ENCODE measurements at places on chromosomes 7 and 10.

DNA sequence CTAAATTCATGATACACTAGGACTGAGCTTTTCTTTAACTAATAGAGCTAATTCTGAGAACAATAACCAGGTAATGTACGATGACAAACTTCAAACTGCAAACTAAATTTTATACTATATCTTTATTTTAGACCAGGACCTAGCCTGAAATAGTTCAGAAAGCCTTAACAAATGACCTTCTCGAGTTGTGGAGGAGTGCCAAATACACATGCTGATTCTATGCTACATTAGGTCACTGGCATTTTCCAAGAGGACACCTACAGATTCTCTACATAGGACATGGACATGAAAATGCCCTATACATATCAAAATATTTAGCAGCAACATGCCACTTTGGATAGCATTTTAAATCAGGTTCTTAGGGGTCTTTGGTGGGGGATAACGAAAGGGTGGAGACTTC lies 44.0 kb upstream of the LRRTM3 start:
- no peaks in the 10 kb centered on the region for H3K36me3 ChIP-seq
- no peaks in the 10 kb centered on the region for H3K4me1 ChIP-seq
- H3K27ac ChIP-seq, result no peak overlapping the region
- H3K4me3 ChIP-seq, result no peak overlapping the region

DNA sequence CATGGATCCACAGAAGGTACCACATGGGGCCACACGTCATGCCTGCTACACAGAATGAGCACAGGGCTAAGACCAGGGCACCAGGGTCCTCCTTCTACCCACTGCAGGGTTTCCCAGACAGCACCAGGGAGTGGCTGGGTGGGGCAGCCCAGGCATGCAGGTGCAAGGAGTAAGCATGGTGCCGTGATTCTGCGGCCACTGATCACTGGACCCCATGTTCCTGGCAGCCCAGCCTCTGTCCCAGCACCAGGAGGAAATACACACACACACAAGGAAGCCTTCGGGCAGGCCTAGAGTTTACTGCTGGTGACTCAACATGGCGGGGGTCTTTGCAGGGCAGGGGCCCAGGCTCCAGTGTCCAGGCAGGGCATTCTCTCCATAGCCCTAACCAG lies 13.9 kb downstream of the ATP6V1F start:
- no peaks in the 10 kb centered on the region for H3K4me1 ChIP-seq
- no peak overlapping the region for H3K27ac ChIP-seq
- no peaks in the 10 kb centered on the region for H3K36me3 ChIP-seq
- H3K27me3 ChIP-seq, result no peaks in the 10 kb centered on the region
- DNase-seq, result no peak

DNA sequence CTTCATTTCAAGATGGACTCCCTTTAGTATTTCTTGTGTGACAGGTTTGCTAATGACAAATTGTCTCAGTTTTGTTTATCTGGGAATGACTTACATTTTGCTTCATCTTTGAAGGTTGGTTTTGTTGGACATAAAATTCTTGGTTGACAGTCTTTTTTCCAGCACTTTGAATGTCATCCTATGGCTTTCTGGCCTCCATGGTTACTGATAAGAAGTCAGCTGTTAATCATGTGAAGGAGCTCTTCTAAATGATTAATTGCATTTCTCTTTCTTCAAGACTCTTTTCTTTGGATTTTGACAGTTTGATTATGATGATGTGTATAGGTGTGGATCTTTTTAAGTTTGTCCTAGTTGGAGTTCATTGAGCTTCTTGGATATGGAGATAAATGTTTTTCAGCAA lies 26.9 kb upstream of the HHEX start:
- DNase-seq, result no peak
- H3K27ac ChIP-seq, result no peak overlapping the region
- H3K4me3 ChIP-seq, result no peak overlapping the region
- H3K36me3 ChIP-seq, result no peaks in the 10 kb centered on the region
- H3K4me1 ChIP-seq, result no peaks in the 10 kb centered on the region

DNA sequence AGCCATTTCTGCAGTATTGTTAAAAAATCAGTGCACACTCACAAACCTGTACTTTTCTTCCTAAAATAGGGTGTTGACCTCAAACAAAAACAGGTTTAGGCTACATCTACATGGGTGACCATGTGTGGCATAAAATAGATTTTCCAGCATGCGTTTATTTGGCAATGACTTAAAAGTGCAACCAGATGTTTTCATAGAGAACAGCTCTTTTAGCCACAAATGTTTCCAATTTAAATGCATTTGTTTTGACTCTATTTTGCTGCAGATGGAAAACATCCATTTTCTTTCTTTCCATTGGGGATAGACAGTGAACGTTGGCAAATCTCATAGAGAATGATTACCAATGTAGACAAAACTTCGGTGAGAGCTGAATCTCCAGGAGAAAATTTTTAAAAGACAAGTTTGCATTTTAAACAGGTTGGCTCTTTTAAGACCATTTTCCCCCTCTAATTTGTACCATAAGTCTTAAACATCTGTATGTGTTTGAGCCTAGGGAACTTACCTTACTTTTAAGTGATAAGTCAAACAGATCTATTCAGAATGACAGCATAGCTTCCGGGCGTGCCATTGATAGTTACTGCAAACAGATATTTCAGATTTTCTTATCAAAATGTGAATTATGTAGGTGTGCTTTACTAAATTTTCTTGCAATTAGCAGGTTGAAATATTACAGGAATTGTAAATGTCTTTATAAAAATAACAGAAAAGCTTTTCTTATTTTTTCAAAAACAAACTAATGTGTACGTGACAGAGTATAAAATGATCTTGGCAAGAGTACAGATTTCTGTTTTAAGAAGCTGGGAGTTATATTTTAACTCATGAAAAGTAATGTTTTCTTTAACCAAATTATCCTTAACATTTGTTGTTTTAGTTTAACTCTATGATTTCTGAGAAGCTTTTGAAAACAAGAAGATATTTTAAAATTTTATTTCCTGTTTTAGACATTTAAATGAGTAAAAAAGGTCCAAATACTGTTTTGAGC lies 144.9 kb downstream of the HGF start:
- no peaks in the 10 kb centered on the region for H3K4me1 ChIP-seq
- H3K4me3 ChIP-seq, result no peak overlapping the region
- no peak overlapping the region for H3K27ac ChIP-seq

DNA sequence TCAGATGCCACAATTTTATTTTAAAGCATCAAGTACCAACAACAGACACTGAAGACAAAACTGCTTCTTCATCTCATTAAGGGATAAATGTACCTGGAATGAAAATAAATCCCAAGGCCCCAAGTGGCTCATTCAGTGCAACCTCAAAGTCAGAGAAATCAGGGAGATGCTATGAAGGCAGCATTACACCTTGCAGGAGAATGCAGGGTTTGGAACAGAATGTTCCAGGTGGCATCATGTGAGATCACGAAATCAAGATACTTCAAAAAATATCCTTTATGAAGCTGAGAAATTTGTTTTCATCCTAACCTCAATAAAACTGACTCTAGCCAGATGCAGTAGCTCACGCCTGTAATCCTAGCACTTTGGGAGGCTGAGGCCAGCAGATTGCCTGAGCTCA lies 477.1 kb downstream of the PLXNA4 start:
- no peaks in the 10 kb centered on the region for H3K4me1 ChIP-seq
- no peak for DNase-seq
- H3K4me3 ChIP-seq, result no peak overlapping the region
- peaks cover 6% of the 10 kb centered on the region for H3K27me3 ChIP-seq

- H3K4me1 ChIP-seq, result no peaks in the 10 kb centered on the region
- H3K36me3 ChIP-seq, result no peaks in the 10 kb centered on the region
These were observed 66.0 kb upstream of the VIPR2 start for GRCh38 chr7:159210581-159211235.

DNA sequence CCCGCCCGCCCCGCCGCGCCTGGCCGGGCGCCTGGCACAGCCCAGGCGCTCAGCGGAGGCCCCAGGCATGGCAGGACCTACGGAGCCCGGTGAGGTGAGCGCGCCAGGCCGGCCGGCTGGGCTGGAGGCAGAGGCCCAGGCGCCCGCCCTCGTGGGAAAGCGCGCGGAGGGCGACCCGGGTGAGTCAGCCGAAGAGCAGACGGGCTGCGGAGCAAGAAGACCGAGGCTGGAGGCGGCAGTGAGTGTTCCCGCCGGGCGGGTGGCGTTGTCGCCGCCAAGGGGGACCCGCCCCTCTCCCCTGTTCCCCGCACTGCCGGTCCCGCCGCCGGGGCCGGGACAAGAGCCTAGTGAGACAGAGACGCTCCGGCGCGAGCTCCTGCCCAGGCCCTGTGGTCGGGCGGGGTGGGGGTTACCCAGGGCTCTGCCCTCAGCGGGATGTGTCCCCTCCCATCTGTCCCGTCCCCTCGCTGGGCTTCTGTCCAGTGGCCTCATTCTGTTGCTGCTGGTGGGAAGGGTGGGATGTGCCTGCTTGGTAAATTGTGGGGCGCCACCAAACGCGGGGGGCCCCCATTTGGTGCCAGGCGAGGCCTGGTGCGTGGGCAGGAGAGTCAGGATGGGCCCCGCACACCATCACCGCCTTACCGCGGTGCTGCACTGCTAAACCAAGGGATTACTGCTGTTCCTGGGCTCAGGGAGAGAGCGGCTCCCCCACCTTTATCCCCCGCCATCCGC lies 17.0 kb upstream of the NODAL start:
- H3K27ac ChIP-seq, result no peak overlapping the region
- H3K4me1 ChIP-seq, result peaks cover 6% of the 10 kb centered on the region
- no peak for DNase-seq
- H3K4me3 ChIP-seq, result peak overlapping the region; percentile 44
- no peaks in the 10 kb centered on the region for H3K36me3 ChIP-seq
- no peaks in the 10 kb centered on the region for H3K27me3 ChIP-seq

DNA sequence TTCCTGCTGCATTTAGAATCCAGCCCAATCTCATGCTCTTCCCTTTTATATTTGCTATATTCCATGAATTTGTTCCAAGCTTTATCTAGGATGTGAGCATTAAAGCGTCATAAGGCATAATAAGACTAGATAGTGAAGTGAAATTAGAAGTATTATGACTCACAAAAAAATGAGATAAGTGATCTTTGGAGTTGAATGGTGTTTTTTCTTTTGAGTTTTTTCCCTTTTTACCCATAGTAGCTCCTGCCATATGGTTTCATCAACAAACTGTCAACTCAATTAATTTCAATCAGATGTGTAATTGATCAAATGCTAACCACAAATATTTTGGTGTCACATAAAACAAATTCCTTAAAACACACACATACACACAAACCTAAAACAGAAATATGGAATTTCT lies 17.0 kb downstream of the KLHDC10 start:
- H3K27me3 ChIP-seq, result no peaks in the 10 kb centered on the region
- H3K36me3 ChIP-seq, result no peaks in the 10 kb centered on the region
- no peaks in the 10 kb centered on the region for H3K4me1 ChIP-seq
- no peak overlapping the region for H3K27ac ChIP-seq
- H3K4me3 ChIP-seq, result no peak overlapping the region
- no peak for DNase-seq

DNA sequence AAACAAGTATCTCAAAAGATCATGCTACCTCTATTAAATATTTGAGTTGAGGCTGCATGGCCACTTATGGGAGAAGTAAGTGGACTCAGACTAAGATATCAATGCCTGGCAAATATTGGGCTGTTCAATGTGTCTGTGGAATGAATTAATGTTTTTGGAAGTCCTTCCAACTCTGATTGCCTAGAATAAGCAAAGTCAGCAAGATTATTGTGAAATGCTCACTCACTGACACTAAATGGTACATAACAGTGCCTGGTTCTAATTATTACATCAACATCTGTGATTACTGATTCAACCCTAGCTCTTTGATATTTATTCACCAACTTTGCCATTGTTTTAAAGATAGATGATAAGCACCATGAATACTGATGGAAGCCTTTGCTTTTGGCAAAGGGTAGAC lies 45.5 kb upstream of the HDAC9 start:
- H3K36me3 ChIP-seq, result no peaks in the 10 kb centered on the region
- H3K4me1 ChIP-seq, result no peaks in the 10 kb centered on the region
- no peak overlapping the region for H3K4me3 ChIP-seq
- H3K27ac ChIP-seq, result no peak overlapping the region
- no peak for DNase-seq

DNA sequence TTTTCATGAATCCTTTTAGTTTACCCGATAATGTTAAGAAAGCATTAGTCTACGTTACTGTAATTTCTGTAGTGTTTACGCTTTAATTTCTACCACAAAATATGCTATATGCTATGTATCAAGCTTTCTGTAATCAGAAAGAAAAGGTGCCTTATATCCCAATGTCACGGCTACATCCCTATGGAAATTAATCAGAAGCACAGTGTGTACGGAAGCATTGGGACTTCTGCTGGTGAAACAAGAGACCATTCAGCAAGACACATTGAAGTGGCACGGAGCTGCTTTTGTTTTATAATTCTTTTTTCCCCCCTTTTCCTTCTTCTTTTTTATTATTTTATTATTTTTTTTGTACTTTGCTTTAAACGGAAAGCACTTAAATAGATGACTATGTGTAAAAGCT lies 31.2 kb upstream of the SH2B2 start:
- H3K27me3 ChIP-seq, result no peaks in the 10 kb centered on the region
- H3K4me3 ChIP-seq, result no peak overlapping the region
- no peak overlapping the region for H3K27ac ChIP-seq
- DNase-seq, result no peak
- H3K4me1 ChIP-seq, result no peaks in the 10 kb centered on the region
- no peaks in the 10 kb centered on the region for H3K36me3 ChIP-seq

- H3K27ac ChIP-seq, result no peak overlapping the region
- H3K4me1 ChIP-seq, result no peaks in the 10 kb centered on the region
- H3K4me3 ChIP-seq, result no peak overlapping the region
These were observed 44.6 kb upstream of the GRB10 start for GRCh38 chr7:50827281-50827680.

GRCh38 chr7:133961724-133962123 lies 165.4 kb upstream of the LRGUK start:
- no peak overlapping the region for H3K4me3 ChIP-seq
- DNase-seq, result no peak
- no peaks in the 10 kb centered on the region for H3K4me1 ChIP-seq

Data from Panc1 (cell line).